ENCODE measurements at places on chromosomes 11 and 22.
A peak's percentile ranks its signal among the peaks of the same experiment; 100 is the strongest.

GRCh38 chr11:117090111-117090706 lies 8.0 kb downstream of the SIK3 start:
- peak; percentile 85 for DNase-seq

DNA sequence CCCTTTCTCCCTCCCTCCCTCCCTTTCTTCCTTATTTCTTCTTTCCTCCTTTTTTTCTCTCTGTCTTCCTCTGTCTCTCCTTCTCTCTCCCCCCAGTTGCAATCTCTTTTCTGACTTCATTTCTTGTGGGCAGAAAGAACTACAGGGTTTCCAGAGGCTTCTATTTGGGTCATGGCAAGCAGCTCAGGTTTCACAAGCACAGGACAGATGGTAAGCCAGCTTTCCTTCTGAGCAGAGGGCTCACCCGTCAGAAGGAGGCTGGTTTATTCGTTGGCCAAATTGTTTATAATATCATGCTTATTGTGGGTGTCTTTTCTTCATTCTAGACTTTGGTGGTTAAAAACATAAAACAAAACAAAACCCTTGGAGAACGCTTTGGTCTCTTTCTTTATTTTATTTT lies 58.9 kb upstream of the CLMP start:
- DNase-seq = no peak

DNA sequence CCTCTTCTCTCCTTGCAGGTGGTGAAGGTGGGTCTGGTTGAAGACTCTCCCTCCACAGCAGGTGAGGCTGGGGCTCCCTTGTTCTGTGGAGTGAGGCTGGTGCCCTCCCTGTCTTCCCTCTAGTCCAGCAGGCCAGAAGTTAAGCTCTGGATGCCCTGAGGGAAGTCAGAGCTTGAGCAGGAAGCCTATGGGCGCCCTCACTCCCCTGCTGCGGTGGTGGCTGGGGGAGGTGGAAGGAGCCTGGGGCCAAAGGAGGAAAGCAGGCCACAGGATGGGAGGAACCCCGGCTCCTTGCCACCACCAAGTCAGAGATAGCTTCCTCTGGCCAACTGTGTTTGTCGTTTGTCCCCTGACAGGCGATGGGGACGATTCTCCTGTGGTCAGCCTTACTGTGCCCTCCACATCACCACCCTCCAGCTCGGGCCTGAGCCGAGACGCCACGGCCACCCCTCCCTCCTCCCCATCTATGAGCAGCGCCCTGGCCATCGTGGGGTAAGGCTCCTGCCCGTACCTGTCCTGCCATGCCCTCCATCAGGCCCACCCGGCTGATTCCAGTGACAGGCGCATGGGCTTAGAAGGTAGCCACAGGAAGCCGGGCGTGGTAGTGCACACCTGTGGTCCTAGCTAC lies 29.5 kb upstream of the RAB1B start:
- DNase-seq = no peak

GRCh38 chr11:73380331-73380730 lies 4.1 kb downstream of the RELT start:
- no peak for DNase-seq

GRCh38 chr11:118785362-118785761 lies 5.6 kb downstream of the DDX6 start:
- no peak for DNase-seq

- DNase-seq = no peak
Observed at GRCh38 chr22:38941488-38941987, 15.9 kb upstream of the APOBEC3A start.

DNA sequence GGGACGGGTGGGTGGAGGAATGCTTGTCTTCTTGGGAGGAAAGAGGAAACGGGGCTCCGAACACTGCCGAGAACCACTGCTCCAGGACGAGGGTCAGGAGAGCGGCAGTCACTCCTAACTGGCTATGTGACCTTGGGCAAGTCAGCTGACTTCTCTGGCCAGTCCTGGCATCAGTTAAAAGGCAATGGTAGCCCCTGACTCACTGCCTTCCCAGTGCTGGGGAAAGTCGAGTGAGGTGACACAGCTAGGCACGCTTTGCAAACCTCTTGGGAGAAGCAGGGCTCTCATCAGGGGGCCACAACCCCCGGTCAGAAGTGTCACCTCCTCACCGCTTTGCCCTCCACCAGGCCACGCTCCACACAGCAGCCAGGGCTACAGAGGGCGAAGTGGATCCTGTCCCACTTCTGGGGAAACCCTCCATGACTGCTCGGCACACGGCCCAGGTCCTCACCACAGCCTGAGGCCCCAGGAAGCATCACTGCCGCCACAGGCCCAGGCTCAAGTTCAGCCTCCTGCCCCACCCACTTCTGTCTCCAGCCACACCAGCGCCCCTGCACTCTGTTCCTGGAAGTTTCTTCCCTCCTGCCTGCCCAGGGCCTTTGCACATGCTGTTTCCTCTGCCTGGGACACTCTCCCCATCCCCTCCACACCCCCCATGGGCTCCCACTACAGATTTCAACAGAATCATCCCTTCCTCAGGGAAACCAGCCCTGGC lies 16.3 kb downstream of the IL2RB start:
- no peak for DNase-seq
